ENCODE measurements at places on chromosomes 16 and 17.

- no peak for DNase-seq
Measured at GRCh38 chr17:75831032-75831571, 13.1 kb downstream of the UNC13D start.

DNA sequence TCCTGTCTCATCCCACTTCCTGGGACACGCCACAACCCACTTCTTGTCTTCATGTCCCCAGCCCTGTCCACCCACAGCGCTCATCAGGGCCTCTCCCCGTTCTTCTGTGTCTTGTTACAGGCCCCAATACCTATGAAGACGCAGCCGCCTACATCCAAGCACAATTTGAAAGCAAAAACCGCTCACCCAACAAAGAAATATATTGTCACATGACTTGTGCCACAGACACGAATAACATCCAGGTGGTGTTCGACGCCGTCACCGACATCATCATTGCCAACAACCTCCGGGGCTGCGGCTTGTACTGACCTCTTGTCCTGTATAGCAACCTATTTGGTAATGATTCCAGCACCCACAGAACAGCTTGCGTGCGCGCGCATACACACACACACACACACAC lies 70.6 kb downstream of the AMFR start:
- no peak for DNase-seq

GRCh38 chr17:45940826-45941225 lies 46.5 kb downstream of the MAPT start:
- no peak for DNase-seq

DNA sequence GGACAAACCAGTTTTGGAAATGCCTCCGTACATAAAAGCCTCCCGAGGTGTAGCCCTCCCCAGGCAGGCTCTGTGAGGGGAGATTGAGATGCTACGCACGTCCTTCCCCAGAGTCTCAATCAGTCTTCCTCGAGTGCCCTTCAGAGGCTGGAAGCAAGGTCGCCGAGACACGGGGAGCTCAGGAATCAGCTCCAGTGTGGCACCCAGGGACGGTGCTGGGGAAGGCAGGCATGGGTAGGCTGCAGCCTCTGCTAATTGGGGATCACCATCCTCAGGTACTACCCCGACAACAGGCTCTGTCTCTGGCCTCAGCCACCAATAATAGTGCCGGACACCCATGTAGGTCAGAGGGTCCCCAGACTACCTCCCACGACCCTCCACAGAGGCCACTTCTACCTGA lies 28.1 kb upstream of the GSG1L start:
- DNase-seq: no peak

GRCh38 chr17:78239489-78239931 lies 8.1 kb downstream of the TMEM235 start:
- DNase-seq: no peak

- no peak for DNase-seq
Measured at GRCh38 chr16:3266873-3267537, 10.6 kb upstream of the MEFV start.

DNA sequence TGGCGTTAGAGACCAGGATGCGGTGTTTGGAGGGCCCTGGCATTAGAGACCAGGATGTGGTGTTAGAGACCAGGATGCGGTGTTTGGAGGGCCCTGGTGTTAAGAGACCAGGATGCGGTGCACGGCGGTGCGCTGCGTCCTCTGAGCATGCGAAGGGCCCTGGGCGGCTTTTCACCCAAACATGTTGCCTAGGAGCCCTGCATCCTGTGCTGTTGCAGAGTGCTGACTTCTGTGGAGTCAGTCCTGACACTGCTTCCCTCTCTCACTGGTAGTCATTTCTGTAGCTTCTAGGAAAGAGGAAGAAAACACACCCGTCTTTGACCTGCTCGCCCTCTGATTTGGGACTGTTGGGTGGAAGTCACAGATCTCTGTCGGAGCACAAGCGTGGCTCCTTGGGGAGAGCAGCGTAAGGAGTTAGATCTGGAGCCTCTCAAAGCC lies 141.2 kb downstream of the LAT start:
- no peak for DNase-seq

GRCh38 chr16:8963010-8963820 lies 491 bp downstream of the USP7 start:
- DNase-seq: no peak

Data from fibroblast of skin of left biceps (primary cell).